ENCODE measurements at places on chromosomes 1 and 21.

- no peak for DNase-seq
Measured at GRCh38 chr1:48870596-48870995, 93.9 kb upstream of the BEND5 start.

DNA sequence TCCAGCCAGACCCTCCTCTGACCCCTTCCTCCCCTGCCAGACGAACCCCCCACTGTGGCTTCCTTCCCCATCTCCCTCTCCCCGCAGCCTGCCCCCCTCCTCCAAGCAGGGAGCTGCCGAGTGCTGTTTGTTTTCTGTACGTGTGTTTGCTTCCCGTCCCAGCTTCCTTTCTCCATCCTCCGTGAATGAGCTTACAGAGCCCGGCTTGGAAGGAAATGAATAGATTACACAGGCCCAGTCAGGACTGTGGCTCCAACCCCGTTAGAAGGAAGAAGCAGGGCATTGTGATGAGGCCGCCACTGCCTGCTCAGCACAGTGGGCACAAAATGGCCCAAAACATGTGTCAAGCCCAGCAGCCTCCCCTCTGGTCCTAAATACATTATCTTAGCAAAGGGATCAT lies 123.2 kb downstream of the IGSF21 start:
- DNase-seq, result no peak

DNA sequence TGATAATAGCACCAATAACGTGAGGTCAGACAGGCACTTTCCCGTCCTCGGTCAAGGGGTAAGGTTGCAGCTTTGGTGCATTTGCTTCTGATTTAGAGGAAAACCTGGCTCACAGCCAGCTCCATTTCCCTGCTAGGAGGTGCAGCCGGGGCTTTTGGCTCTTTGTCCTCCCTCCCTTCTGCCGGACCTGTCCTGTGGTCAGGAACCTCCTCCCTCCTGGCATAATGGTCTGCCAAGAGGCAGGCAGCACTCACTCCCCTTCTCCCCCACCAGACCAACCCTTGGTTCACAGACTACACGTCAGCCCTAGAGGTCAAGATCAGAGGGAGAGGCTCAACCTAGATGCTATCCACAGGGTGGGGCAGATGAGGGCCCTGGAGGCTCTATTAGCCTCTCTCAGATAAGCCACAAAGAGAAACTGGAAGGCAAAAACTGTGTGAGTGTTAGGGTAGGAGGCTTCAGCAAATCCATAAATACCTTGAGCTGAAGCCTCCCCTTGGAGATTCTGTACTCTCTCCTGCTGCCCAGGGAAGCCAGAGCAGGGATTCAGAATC lies 64.8 kb downstream of the PLXNA2 start:
- DNase-seq, result no peak

DNA sequence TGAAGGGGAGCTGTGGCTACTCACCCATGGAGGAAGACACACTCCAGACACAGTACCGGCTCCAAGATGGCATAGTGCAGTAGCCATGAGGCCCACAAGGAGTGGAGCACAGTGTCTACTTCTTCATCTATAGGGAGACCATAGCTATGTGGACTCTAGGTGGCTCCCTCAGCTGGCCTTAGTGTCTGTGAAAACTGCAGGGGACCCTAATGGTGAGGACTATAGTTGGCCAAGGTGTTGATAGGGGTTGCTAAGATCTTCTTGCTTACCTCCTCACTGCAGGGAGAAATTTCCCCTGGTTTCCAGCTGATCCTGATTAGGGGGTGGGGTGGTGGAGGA lies 58.9 kb downstream of the DIPK1A start:
- no peak for DNase-seq

DNA sequence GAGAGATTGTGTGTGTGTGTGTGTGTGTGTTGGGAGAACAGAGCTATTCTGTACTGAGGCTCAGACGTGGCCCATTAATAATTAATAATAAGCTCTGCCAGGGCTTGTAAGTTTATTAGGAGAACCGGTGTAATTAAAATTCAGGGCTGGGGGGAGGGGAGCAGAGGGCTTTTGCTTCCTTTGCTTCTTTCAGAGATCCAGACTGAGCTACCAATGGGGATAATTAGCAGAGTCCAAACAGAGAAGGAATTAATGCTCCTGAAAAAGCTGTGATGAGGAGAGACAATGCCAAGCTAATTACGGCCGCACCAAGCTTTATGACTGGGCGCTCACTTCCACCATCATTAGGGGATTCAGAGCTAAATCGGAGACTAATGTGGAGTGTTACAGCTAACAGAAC lies 4.5 kb downstream of the SYT6 start:
- no peak for DNase-seq

DNA sequence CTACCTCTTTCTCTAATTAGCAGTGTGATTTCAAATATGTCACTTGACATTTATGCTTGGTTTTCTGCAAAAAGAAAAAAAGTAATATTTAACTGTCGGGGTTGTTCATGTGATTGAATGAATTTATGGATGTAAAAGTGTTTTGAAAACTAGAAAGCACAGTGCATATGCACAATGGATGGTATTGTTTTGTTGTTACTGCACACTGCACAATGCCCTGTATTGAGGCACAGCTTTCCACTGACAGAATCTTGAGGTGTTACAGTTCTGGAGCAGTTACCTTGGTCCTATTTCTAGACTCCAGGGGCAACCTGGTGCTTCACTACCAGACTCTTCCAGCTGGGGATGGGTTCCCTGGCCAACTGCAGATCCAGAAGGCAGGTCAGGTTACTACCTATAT lies 116.8 kb upstream of the L1TD1 start:
- no peak for DNase-seq

- DNase-seq, result no peak
Measured at GRCh38 chr1:35884934-35885333, 1.9 kb downstream of the AGO1 start.

GRCh38 chr1:178055093-178055492 lies 38.8 kb upstream of the RASAL2 start:
- DNase-seq, result no peak

GRCh38 chr1:188769181-188769580 lies 1708.5 kb downstream of the BRINP3 start:
- no peak for DNase-seq

- DNase-seq, result no peak
Measured at GRCh38 chr1:155210314-155211104, 2.0 kb downstream of the MTX1 start.

DNA sequence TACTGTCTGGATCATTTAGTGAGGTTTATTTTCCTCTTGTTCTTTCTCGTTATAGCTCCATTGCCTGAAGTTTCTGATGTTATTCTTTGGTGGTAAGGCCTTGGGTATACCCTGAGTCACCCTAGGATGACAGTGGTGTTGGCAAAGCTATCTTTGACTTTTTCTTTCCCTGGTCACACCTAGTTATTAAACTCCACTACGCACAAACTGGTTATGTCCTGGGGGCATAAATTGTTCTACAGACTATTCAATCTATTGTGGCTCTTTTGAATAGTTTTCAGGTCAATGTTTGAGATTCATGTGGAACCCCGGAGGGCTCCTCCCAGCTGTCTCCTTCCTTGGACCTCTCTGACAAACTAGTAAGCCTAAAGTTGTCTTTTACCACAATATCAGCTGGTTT lies 157.7 kb downstream of the SLC35F3 start:
- DNase-seq, result no peak

DNA sequence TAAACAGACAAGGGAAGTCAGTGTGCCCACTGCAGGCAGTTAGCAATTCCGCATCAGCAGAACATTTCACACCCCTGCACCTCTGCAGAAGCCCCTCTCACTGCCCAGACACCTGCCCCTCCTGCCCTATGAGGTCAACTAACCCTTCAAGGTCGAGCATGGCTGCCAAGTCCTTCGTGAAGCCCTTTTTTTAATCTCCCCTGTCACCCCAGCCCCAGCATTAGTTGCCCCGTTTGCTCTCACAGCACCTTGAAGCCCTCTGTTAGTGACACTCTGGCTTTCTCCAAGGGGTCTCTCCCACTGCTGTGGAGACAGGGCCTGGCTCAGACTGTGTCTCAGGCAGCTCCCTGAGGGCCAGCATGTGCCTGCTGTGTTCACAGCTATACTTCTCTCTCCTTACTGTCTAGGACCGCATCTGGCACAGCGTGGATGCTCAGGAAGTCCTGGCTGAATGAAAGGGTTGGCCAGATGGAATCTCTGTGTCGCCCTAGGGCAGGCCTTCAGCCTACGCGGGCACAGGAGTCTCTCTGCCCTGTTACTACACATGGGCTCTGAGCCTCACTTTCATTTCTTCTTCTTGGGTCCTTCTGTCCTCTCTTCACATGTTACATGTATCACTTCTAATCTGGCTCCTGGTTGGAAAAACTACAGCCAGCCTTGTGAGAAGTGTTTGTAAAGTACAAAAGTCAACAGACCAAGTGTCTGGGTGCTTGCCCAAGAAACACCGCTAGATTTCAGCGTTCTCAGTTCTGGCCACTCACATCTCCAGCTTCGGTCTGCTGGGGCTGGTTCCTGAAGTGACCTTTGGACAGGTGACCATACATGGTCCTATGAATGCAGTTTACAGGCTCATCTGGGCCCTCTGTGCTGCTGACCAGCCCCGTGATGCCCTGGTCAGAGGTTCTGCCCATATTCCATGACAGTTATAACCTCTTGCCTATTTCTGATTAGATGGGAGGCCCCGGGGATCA lies 19.7 kb downstream of the SLC2A1 start:
- DNase-seq, result no peak

DNA sequence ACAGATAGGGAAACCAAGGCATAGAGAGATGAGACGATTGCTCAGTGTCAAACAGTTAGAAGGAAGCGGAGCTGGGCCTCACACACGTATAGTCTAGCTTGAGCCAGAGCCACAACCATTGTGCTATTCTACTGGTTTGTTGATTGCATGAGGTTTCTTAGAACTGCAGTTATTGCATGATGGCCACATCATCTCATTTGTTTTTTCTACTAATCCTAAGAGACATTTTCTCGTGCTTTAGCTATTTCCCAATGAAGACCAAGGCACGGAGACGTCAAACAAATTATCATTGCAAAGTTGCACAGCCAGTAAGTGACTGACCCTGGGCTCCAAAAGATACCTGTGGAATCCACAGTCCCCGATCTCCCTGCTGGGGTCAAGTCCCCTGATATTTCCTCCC lies 25.1 kb upstream of the ZNF362 start:
- no peak for DNase-seq

- DNase-seq, result no peak
Measured at GRCh38 chr1:14474856-14475255, 123.6 kb upstream of the KAZN start.

GRCh38 chr1:41802532-41803501 lies 115.9 kb downstream of the HIVEP3 start:
- no peak for DNase-seq

GRCh38 chr1:107404756-107405155 lies 263.9 kb downstream of the NTNG1 start:
- no peak for DNase-seq

- DNase-seq, result no peak
Measured at GRCh38 chr1:63807046-63807445, 33.2 kb downstream of the ROR1 start.

DNA sequence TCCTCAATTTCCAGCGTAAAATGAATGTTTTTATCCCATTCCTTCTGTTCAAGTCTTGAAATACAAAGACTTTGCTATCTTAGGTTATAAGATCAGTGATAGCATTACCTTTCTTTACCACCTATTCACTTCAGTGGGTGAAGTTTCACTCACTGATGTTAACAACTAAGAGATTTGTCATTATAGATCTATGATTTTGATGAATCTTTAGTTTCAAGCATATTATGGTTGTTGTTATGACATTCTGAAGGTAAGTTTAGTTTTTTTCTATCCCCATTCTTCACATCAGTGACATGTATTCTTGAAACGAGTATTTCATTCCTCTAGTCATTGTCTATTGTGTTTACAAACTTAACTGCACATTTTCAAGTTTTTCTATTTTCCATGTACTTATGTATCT lies 182.5 kb downstream of the ATP6V1G3 start:
- no peak for DNase-seq

DNA sequence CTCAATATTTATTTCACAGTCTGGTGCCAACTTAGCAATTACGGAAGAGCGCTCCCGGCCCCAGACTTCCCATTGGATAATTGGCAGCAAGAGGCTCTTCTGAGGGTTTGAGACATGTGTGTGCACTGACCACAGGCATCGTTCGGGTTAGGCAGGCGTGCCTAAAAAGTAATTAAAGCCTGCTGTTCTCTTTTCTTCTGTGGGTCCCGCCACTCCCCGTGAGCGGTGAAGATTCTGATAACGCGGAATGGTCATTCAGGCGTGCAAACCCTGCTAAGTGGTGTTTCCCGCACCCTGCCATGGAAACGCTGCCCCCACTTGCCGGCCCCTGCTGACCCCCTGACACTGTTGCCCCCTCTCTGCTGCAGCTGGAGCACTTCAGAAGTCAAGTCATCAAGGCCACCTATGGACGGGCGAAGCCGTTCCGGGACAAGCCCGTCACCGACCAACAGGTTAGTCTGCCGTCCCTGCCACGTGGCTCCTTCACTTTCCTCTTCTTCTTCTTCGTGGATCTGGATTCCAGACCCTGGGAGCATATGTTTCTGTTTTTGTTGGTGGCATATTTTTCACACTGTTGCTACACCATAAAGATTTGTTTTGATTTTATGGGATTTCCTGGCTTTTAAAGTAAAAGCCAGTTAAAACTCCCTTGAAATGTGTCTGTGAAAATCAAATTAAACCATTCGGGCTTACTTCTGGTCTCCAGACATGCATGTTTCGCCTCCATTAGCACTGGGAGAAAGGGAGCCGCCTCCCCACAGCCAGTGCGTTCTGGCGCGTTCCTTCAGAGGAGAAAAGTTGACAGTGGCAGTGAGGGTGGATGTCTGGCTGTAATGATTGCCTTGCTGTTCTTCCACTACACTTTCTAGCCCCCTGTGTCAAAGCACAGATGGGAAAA lies 79.9 kb downstream of the FHAD1 start:
- DNase-seq, result no peak

Data from activated CD4-positive, alpha-beta T cell treated with anti-CD3 and anti-CD28 coated beads for 4 hours (primary cell).